Hair follicle dermal papilla cell (primary cell): ENCODE measurements at places on chromosomes 7 and 10. TPM values are rescaled to one million over a fixed set of nuclear protein-coding genes. Genes with fewer than 3 reads are reported as not detected.

The LIPN gene
- total RNA-seq, result not detected in 2 replicates

The HOXA5 gene
- total RNA-seq, result not detected in 2 replicates

The BAMBI gene
- 10.4 and 16.2 TPM in 2 replicates for total RNA-seq

The STK17A gene
- total RNA-seq, result 56.8 and 76.9 TPM in 2 replicates

The MACC1 gene
- total RNA-seq, result 0.16 and 0.24 TPM in 2 replicates

The SUN3 gene
- not detected in 2 replicates for total RNA-seq

The TMEM213 gene
- not detected in 2 replicates for total RNA-seq

The XRCC2 gene
- 0.12 and 0.49 TPM in 2 replicates for total RNA-seq

The CDHR3 gene
- 34.1 and 45.3 TPM in 2 replicates for total RNA-seq

The PPP1R17 gene
- not detected in 2 replicates for total RNA-seq

The NEUROG3 gene
- total RNA-seq, result not detected in 2 replicates

The CCNY gene
- 32.1 and 33.5 TPM in 2 replicates for total RNA-seq

The NRCAM gene
- total RNA-seq, result 2.7 and 3.4 TPM in 2 replicates

The DMBT1 gene
- 0.12 and 0.16 TPM in 2 replicates for total RNA-seq

The TUBAL3 gene
- not detected in 2 replicates for total RNA-seq

The OPALIN gene
- total RNA-seq, result not detected in 2 replicates

The TRPV5 gene
- not detected in 2 replicates for total RNA-seq

The PANK1 gene
- 4.0 and 5.7 TPM in 2 replicates for total RNA-seq

The TMEM236 gene
- total RNA-seq, result 0.16 TPM in 1 of 2 replicates, not detected in the other

The MRPS16 gene
- total RNA-seq, result 72.9 and 74.6 TPM in 2 replicates
